Endothelial cell of coronary artery (primary cell): ENCODE measurements at places on chromosomes 2 and 18. TPM values are rescaled to one million over a fixed set of nuclear protein-coding genes. Genes with fewer than 3 reads are reported as not detected.

Gene ABCG8
- not detected in 2 replicates for total RNA-seq

Gene C2orf76
- total RNA-seq = 8.2 and 9.3 TPM in 2 replicates

Gene ASPRV1
- 0.09 TPM in 2 replicates for total RNA-seq

Gene PELI1
- 17.3 and 26.4 TPM in 2 replicates for total RNA-seq

Gene SCYGR4
- total RNA-seq = not detected in 2 replicates

Gene HJURP
- 7.9 and 19.0 TPM in 2 replicates for total RNA-seq

Gene NGEF
- total RNA-seq = 0.09 and 1.5 TPM in 2 replicates

Gene MATN3
- total RNA-seq = 0.85 and 1.3 TPM in 2 replicates

Gene LRRTM4
- under 0.01 TPM in 1 of 2 replicates, not detected in the other for total RNA-seq

Gene BOK
- total RNA-seq = 29.8 and 51.2 TPM in 2 replicates

Gene CXCR4
- total RNA-seq = 76.6 and 235 TPM in 2 replicates

Gene INPP4A
- 26.4 and 35.4 TPM in 2 replicates for total RNA-seq

Gene ID2
- 11.9 and 15.5 TPM in 2 replicates for total RNA-seq

Gene MPP4
- total RNA-seq = 7.4 and 8.9 TPM in 2 replicates

Gene RAB31
- total RNA-seq = 22.7 and 24.9 TPM in 2 replicates

Gene TMEM182
- 0.36 and 0.85 TPM in 2 replicates for total RNA-seq

Gene SKOR2
- total RNA-seq = not detected in 2 replicates

Gene TUBB8B
- not detected in 2 replicates for total RNA-seq

Gene SFTPB
- not detected in 2 replicates for total RNA-seq

Gene DOK1
- 14.6 and 24.3 TPM in 2 replicates for total RNA-seq

Gene CRYBA2
- not detected in 2 replicates for total RNA-seq

Gene C2orf78
- not detected in 2 replicates for total RNA-seq

Gene WDR75
- total RNA-seq = 50.3 and 54.9 TPM in 2 replicates

Gene TMEM87B
- total RNA-seq = 44.3 and 54.0 TPM in 2 replicates

Gene FAM237A
- total RNA-seq = not detected in 2 replicates

Gene PLCD4
- total RNA-seq = 0.85 and 1.6 TPM in 2 replicates

Gene ADGRF3
- total RNA-seq = under 0.01 TPM in 1 of 2 replicates, not detected in the other

Gene EFHD1
- 0.47 TPM in 1 of 2 replicates, not detected in the other for total RNA-seq

Gene CEP192
- 24.7 and 29.7 TPM in 2 replicates for total RNA-seq

Gene RGPD6
- 35.4 and 44.7 TPM in 2 replicates for total RNA-seq

Gene IFIH1
- 4.9 and 9.0 TPM in 2 replicates for total RNA-seq

Gene DPYSL5
- not detected in 2 replicates for total RNA-seq

Gene RESP18
- not detected in 2 replicates for total RNA-seq

Gene POTEI
- total RNA-seq = 0.09 TPM in 2 replicates

Gene CFAP221
- 0.19 TPM in 1 of 2 replicates, not detected in the other for total RNA-seq

Gene APLF
- total RNA-seq = 4.1 and 6.5 TPM in 2 replicates

Gene LRRC30
- not detected in 2 replicates for total RNA-seq

Gene MOGAT1
- total RNA-seq = not detected in 2 replicates

Gene C2orf80
- total RNA-seq = not detected in 2 replicates

Gene LHCGR
- total RNA-seq = not detected in 2 replicates

Gene DNAJC5G
- total RNA-seq = not detected in 2 replicates

Gene APOB
- total RNA-seq = 0.27 and 0.28 TPM in 2 replicates

Gene MORN2
- total RNA-seq = 14.2 and 16.8 TPM in 2 replicates

Gene AKAIN1
- total RNA-seq = not detected in 2 replicates

Gene TXNDC2
- under 0.01 TPM in 1 of 2 replicates, not detected in the other for total RNA-seq
